ENCODE measurements at places on chromosomes 5 and 9. TPM values are rescaled to one million over a fixed set of nuclear protein-coding genes. Genes with fewer than 3 reads are reported as not detected.

- no peak for DNase-seq
Observed at GRCh38 chr5:156686380-156686779, 163.7 kb upstream of the PPP1R2B start.

Gene EQTN
- total RNA-seq = not detected

Gene CNOT6
- total RNA-seq = 15.0 TPM

DNA sequence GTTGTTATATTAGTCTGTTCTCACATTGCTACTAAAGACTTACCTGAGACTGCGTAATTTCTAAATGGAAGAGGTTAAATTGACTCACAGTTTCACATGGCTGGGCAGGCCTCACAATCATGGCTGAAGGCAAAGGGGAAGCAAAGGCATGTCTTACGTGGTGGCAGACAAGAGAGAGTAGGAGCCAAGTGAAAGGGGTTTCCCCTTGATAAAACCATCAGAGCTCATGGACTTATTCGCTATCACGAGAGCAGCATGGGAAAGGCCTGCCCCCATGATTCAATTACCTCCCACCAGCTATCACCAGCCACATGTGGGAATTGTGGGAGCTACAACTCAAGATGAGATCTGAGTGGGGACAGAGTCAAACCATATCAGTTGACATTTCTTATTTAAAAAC, 374.5 kb upstream of the RORB start:
- no peak for DNase-seq

DNA sequence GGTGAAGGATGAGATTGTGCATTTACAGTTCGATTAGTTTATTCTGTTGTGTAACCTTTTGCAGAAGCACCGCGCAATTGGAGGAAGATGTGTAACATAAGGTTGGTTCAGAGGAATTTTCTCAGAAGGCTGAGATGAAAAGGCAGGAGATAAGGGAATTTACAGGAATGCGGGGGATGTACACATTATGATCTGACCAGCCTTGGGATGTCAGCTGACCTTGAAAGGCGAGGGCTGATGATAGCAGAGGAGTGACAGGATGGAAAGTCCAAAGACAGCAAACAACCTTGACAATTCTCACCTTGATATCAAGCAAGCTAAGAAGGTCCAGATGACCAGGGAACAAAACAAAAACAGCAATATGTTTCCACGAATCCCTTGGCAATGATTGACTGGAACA, 88.8 kb downstream of the OTULIN start:
- DNase-seq = no peak

GRCh38 chr9:91486699-91487497, 63.3 kb upstream of the NFIL3 start:
- no peak for DNase-seq

Gene EGFLAM
- total RNA-seq = 1.1 TPM

Gene PDE8B
- total RNA-seq = not detected

- no peak for DNase-seq
Observed at GRCh38 chr9:109997682-109998081, 210.3 kb downstream of the C9orf152 start.

Gene CATSPER3
- total RNA-seq = 0.08 TPM

- no peak for DNase-seq
Observed at GRCh38 chr9:114080195-114080772, 2.2 kb upstream of the AMBP start.

- DNase-seq = no peak
Observed at GRCh38 chr5:108028883-108029282, 353.0 kb downstream of the FBXL17 start.

DNA sequence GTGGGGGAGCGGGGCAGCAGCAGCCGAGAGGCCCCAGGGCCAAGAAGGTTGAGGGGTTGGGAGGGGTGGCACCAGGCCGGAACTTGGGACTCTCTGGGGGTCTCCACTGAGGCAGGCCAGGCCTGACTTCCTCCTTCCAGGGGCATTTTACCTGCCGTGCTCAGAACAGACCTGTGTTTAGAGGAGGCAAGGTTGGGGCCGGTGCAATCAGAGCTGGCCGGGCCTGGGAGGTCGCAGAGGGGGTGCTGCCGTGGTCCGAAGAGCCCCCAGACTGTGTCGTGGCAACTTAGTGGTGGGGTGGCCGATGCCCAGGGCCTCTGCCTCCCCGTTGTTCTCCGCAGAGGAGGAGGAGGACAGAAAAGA, 21.8 kb downstream of the GLT6D1 start:
- no peak for DNase-seq

Gene ECSCR
- total RNA-seq = not detected

Gene DCTN3
- 168 TPM for total RNA-seq

- DNase-seq = peak; percentile 28
Observed at GRCh38 chr9:76717613-76718012, 46.6 kb upstream of the PCA3 start.

DNA sequence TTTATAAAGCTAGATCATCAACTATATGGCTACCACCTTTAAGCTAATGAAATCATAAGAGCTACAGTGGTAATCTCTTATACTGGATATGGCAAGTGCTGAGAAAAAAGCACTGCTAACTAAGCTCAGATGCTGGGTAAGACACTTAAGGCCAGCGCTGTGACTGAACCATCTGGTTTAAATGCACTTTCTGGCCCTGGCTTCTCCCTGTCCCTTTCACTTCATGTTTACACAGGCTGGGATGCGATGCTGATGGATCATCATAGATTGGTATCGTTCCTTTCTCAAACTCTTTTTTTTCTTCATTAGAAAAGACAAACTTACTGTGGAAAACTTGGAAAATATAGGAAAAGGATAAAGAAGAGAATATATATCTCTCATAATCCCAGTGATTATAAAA, 52.3 kb downstream of the KIF24 start:
- no peak for DNase-seq

Gene SERF1A
- 3.4 TPM for total RNA-seq

DNA sequence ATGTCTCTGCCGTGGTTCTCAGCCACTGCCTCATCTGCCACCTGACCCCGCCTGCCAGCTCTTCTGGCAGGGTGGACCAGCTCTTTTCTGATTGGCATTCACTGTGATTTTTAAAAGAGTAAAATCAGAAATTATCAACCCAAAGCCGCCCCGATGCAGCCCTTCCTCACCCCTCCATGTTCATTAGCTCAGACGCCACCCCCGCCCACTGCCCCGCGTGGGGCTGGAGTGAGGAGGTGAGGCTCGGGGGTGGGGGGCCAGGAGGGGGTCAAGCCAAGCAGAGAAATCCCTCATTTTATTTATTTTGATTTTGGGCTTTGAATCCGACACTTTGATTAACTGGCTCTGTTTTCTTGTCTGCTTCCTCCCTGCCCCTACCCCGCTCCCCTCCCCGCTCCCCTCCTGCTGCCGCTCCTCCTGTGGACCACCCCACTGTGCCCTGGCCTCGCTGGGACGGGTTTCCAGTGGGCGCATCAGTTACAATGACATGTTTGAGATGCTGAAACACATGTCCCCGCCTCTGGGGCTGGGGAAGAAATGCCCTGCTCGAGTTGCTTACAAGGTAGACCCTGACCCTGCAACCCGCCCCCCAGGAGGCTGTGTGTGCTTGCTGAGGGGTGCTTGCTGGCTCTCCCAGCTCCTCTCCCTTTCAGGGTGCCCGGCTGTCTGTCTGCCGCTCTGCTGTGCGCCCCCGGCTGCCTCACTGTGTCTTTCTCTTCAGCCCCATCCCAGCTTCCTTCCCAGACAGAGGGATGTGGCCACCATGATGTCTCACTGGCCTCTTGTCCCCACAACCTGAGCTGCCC, 224.9 kb downstream of the CACNA1B start:
- no peak for DNase-seq

GRCh38 chr9:21777701-21778100, 24.7 kb upstream of the MTAP start:
- DNase-seq = no peak

DNA sequence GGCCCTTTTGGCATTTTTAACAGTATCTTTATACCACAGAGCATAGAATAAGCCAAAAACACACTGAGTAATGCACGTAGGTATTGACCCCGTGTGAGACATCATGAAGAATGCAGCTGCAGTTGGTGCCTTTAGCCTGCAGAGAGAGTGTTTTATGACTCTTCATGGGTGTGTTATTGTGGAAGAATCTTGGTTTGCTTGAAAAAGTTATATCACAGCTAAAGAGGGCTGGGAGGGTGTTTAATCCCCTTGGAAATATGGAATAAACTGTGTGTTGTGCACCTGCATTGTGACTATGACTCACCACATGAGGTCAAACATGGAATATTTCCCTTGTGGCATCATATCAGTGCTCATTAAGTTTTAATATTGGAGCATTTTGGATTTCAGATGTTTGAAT, 458.7 kb downstream of the CDH9 start:
- no peak for DNase-seq

- no peak for DNase-seq
Observed at GRCh38 chr5:14353726-14354474, 210.8 kb downstream of the TRIO start.

Measured in H4 (cell line).